ENCODE measurements at places on chromosomes 2 and 18.

- DNase-seq: no peak
Measured at GRCh38 chr2:11393711-11394236, 49.3 kb upstream of the ROCK2 start.

GRCh38 chr2:10238396-10238795, 64.3 kb upstream of the HPCAL1 start:
- no peak for DNase-seq

- DNase-seq: no peak
Measured at GRCh38 chr2:45352506-45352905, 258.6 kb downstream of the SRBD1 start.

GRCh38 chr2:65360441-65360840, 72.0 kb downstream of the SPRED2 start:
- DNase-seq: no peak

DNA sequence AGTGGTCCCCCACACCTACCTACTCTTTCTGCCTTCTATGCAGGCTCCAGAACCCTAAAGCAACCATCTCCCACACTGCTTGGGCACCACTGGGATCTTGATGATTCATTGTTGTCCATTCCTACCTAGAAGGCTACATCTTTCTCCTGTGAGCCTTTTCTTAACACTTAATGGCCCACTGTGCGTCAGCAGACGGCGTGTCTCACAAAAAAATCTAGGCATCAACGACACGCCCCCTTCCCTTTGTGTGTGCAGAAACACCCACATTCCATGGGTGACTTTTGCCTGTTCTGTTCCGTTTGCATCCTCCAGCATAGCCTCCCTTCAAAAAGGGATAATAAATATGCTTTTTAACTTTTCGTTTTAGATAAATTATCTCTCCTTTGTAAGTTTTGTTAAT, 99.7 kb upstream of the CYRIA start:
- no peak for DNase-seq

- DNase-seq: no peak
Measured at GRCh38 chr18:59873641-59874040, 26.2 kb upstream of the PMAIP1 start.

GRCh38 chr2:7004636-7005035, 87.4 kb downstream of the RNF144A start:
- DNase-seq: no peak

- DNase-seq: no peak
Measured at GRCh38 chr18:36849288-36850006, 20.5 kb downstream of the KIAA1328 start.

DNA sequence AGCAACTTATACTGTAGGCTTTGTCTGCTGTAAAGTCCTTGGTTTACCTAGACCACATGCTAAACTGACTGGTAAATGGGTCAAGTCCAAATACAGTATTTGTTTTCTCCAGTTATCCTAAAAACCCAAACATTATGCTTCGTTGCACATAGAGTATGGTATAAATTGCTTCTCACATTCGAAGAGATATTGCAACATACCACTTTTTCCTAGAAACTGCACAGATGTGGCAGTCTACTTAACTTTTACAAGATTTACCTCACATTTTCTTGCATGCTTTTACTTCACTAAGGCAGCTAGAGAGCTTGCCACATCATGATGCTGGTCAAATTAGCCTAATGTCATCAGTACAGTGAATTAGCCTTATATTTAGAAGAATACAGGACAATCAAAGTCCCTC, 66.0 kb upstream of the SCN7A start:
- no peak for DNase-seq

- DNase-seq: no peak
Measured at GRCh38 chr2:12661489-12661888, 55.2 kb upstream of the TRIB2 start.

- no peak for DNase-seq
Measured at GRCh38 chr2:75268112-75268511, 68.8 kb upstream of the TACR1 start.

DNA sequence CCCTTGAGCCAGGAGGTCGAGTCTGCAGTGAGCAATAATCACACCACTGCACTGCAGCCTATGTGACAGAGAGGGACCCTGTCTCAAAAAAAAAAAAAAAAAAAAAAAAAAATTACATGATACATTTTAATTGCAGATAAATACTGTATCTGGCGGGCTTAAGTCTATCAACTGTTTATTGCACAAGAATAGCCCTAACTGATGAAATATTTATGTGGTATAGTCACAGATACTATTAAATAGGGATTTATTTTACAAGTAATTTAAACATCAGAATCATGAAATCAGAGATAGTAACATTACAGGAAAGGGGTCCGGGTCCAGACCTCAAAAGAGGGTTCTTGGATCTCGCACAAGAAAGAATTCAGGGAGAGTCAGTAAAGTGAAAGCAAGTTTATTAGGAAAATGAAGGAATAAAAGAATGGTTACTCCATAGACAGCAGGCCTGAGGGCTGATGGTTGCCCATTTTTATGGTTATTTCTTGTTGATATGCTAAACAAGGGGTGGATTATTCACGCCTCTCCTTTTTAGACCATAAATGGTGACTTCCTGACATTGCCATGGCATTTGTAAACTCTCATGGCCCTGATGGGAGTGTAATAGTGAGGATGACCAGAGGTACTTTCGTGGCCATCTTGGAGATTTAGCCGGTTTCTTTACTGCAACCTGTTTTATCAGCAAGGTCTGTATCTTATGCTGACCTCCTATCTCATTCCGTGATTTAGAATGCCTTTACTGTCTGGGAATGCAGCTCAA, 166.6 kb downstream of the PMAIP1 start:
- DNase-seq: no peak

- no peak for DNase-seq
Measured at GRCh38 chr2:120600335-120600734, 135.3 kb upstream of the GLI2 start.

GRCh38 chr2:132871831-132872230, 201.8 kb upstream of the LYPD1 start:
- DNase-seq: no peak

DNA sequence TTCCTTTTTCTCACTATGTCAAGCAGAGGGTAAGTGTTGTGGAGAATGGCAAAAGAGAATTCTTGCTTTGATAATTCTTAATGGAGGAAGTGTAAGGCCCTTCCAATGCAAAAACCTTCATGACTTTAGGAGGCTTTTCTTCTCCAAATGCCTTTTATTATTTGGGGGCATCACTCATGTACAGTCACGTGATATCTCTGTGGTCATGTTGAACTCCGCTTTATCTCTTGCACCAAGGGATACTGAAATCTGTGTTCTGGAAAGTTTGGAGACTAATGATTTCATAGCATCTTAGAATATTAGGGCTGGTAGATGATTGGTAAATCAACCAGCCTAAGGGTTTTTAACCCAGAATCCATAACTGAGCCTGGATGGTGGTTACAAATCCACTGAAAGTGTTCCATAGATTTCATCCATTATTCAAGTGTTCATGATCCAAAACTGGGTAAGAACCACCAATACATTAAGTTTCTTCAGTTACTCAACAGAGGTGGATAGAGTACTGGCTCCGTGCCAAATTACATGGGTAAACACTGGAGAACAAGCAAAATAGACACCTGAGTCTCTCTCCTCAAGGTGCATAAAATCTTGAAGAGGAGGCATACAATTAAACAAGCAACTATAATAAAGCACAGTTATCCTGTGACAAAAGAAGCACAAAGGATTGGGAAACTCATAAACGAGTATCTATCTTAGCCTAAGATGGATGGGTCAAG, 169.6 kb upstream of the EPHA4 start:
- DNase-seq: no peak
